ENCODE measurements at places on chromosomes 2 and 18.

DNA sequence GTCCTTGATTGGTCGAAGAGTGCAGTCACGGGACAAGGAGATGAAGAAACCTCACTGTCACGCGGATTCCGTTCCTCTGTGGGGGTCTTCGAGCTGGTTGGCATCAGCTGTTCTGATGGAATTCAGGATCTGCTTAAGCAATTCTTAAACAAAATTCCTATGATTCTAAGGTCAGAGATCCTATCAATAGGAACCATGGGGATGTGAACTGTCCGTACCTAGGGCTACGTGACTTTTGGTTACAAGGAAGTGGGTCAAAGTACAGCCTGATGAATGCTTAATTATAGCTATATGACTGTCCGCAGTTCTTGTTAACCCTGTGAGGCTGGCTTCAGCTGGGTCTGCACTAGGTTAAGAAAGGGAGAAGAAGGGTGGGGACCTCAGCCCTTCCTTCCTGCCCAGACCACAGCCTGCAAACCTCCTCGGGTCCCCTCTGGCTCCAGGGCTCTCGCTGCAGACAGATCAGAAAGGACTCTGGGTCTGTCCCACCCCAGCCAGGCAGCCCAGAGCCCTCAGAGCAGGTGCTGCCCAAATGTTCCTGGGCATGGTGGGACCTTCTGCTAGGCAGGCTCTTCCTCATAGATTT, 44.2 kb upstream of the TAF1B start:
- DNase-seq: no peak

- no peak for DNase-seq
Observed at GRCh38 chr18:29849144-29849543, 1193.4 kb downstream of the DSC3 start.

- DNase-seq: no peak
Observed at GRCh38 chr2:163493359-163494298, 242.2 kb downstream of the FIGN start.

DNA sequence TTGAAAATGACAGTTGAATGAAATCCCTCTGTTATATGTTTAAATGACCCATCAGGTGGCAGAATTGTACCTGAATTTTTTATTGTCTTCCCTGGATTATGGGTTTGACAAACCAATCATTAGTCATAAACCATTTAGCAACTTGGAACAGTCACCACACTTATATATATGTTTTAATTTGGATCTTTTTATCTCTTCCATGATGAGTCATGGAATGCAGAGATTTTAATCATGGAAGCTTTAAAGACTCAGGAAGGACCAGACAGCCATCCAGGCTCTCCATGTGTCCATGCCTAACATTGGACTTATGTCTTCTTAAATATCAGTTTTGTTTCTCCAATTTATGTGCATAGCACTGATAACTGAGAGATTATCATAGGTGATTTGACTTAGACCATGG, 188.3 kb upstream of the ZSWIM2 start:
- DNase-seq: no peak

DNA sequence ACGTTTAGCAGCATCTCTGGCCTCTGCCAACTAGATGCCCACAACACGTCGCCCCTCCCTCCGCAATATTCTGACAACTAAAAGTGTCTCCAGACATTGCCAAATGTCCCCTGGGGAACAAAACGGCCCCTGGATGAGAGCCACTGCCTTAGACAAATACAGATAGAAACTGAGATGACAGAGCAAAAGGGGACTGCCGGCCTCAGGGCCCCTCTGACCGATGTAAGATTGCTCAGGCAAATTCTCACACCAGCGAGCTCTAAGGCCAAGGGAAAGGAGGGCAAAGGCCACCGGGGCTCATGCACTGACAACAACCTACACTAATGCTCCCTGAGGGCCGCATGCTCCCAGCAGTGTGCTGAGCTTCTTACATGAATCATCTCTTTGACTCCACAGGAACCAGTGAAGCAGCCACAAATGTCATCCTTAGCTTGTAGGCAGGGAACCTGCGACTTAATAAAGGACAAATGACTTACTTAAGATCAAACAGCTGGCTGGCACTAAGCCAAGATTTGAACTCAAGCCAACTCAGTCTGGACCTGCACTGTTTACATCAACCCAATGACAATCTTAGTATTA, 228.5 kb downstream of the TTC32 start:
- DNase-seq: no peak

GRCh38 chr2:210753386-210753785, 197.0 kb downstream of the CPS1 start:
- no peak for DNase-seq

GRCh38 chr2:151670846-151671597, 63.3 kb downstream of the NEB start:
- DNase-seq: no peak

- DNase-seq: no peak
Observed at GRCh38 chr18:79918615-79919011, 32.8 kb downstream of the SLC66A2 start.

GRCh38 chr2:180753809-180754761, 226.3 kb upstream of the UBE2E3 start:
- DNase-seq: peak; percentile 17

DNA sequence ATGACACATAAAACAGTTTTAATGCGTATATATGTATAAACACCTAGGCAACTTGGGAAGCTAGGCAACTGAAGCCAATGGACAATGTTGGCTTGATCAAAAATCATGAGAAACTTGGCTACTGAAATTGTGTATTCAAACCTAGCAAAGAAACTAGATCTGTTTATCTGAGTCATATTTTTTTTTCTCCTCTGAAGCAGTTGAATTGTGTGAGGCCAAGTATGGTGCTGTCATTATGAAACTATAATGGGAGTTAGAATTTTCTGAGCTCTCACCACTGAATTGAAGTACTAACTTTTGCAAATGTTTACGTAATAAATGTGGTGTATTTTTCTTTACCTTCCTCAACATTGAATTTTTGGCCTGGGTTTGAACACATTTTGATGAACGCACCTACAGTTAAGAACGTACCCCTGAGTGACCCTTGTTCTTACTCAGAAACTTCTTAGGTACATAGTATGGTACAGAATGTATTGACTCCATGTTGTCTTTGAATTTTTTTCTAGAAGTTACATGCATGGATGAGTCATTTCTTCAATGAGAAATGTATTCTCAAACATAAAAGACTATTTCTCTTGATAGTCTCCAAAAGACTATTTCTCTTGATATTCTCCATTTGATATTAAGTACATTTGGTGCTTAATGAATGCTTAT, 23.8 kb downstream of the CD28 start:
- DNase-seq: no peak

Measured in HFF-Myc (cell line).